ENCODE measurements at places on chromosomes 13 and 19.

DNA sequence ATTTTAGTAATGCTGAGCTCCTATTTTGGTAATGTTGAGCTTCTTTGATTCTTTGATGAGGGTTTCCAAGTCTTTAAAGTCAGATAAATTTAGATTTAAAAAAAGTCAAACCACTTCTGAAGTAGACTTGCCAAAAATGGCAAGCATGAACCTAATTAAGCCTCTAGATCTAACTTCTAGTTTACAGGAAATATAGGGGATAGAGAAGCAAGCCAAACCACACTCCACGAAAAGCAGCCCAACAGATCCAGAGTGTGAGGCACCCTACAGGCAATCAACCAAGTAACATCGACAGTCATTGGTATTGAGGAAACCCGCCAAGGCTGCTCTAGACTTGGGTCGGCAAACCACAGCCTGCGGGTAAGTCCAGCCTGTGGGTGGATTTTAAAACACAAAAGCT, 3.7 kb downstream of the GGACT start:
- no peak for DNase-seq

- no peak for DNase-seq
These were observed 307.4 kb downstream of the KLF5 start for GRCh38 chr13:73366241-73366640.

DNA sequence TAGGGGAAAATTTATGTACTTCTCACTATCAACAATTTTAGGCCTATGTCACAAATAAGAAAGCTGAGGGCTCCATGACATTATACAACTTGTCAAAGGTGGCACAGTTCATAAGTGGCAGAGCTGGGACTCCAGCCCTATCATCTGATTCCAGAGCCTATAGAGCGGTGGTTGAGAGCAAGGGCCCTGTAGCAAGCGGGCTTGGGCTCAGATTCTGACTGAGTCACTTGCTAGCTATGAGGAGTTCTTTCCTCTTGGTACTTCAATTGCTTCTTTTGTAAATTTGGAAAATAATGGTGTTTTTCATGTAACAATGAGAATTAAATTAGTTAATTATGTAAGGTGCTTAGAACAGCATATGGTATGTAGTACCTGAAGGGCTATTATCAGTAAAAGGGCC, 28.7 kb upstream of the FAM216B start:
- no peak for DNase-seq

DNA sequence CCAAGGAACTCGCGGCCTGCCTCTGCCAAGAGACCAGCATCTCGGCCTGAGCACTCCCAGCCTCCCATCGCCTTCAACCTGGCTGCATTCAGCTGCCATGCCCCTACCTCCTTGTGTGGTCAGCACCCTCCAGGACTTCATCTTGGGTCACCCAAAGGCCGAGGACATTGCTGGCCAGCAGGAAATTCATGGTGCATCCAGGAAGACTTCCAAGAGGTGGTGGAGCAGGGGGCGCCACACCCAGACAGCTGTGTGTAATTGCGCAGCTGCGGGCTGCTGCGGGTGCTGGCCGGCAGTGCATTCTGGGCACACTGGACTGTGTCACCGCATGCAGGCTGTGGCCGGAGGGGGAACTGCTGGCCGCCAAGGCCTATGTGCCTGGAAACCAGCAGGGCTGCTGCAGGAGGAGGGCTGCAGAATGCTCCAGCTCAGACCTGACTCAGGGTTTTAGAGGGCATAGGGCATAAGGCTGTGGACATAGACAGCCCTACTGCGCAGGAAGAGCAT, 164.3 kb upstream of the TUBA3C start:
- no peak for DNase-seq

- DNase-seq = no peak
These were observed 125.9 kb downstream of the SIPA1L3 start for GRCh38 chr19:38032951-38033350.

DNA sequence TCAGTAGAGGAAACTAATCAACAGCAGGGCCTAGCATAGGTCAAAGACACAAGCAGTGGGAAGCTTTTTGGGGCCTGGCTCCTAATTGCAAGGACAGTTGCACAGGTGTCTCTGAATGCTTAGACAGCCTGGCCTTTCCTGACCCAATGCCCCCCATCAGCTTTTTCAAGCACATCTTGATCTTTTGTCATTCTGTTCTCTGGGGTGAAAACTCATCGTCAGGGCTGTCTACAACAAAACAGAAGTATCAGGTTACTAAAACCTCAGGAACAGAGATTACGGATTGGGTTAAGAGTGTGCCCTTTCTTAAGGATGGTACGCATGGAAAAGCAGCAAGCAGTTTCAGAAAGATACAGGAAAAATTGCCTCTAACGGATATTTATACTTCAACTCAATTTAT, 8.3 kb upstream of the ZNF254 start:
- peak; percentile 29 for DNase-seq

DNA sequence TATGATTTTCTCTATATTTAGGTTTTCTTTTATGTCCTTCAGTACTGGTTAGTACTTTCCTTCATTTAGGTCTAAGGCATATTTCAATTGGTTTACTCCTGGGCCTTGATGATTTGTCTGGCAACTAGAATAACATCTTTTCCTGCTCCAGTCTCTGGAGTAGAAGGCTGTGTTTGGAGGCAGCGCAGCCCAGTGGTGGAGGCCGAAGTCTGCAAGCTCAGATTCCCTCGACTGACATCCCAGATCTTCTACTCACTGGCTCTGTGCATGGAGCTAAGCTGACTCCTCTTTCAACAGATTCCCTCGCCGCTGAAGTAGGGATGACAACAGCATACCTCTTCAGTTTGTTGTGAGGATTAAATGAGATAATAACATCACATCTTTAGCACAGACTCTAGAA, 141.0 kb downstream of the RAP2A start:
- peak; percentile 41 for DNase-seq

DNA sequence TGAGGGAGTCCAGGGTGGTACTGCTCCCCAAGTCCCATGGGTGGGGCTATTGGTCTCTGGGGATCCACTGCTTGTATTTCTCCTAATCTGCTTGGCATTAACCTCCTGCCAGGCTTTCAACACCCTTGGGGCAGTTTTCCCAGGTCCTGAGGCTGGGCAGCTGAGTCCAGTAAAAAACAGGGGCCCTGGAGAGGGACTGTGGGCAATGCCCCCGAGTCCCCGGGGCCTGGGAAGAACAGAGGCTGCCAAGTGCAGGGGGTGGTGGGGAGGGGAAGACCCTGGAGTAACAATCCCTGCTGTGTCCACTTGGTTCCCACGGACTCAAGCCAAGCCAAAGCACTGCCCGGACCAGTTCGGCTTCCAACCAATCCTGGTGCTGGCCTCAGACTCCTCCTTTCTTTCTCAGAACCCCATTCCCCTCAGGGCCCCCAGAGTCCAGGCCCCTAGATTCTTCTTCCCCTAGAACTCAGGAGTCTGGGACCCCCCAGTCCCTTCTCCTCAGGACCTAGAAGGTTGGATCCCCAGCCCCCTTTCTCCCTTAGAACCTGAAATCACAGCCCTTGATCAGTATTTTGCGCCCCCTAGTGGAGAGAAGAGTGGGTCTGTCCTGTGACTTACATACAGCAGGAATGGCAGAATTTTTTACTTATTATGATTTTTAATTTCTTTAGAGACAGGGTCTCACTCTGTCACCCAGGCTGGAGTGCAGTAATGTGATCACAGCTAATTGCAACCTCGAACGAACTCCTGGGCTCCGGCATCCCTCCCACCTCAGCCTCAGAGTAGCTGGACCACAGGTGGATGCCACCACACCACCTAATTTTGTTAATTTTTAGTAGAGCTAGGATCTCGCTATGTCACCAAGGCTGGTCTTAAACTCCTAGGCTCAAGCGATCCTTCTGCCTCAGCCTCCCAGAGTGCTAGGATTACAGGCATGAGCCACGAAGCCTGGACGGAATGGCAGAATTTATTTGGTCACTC, 3.7 kb upstream of the CLPTM1 start:
- peak; percentile 85 for DNase-seq

GRCh38 chr13:81609335-81609734, 1268.4 kb upstream of the SPRY2 start:
- no peak for DNase-seq

GRCh38 chr19:31890230-31890629, 455.2 kb upstream of the ZNF507 start:
- DNase-seq = peak; percentile 17

GRCh38 chr19:15187026-15188007, 13.5 kb downstream of the NOTCH3 start:
- DNase-seq = peak; percentile 74

GRCh38 chr13:105255472-105255871, 1280.0 kb downstream of the EFNB2 start:
- DNase-seq = no peak

GRCh38 chr13:25652764-25653163, 281.0 kb downstream of the ATP8A2 start:
- DNase-seq = peak; percentile 32

- peak; percentile 58 for DNase-seq
These were observed 31.7 kb upstream of the PCDH8 start for GRCh38 chr13:52879950-52880741.

DNA sequence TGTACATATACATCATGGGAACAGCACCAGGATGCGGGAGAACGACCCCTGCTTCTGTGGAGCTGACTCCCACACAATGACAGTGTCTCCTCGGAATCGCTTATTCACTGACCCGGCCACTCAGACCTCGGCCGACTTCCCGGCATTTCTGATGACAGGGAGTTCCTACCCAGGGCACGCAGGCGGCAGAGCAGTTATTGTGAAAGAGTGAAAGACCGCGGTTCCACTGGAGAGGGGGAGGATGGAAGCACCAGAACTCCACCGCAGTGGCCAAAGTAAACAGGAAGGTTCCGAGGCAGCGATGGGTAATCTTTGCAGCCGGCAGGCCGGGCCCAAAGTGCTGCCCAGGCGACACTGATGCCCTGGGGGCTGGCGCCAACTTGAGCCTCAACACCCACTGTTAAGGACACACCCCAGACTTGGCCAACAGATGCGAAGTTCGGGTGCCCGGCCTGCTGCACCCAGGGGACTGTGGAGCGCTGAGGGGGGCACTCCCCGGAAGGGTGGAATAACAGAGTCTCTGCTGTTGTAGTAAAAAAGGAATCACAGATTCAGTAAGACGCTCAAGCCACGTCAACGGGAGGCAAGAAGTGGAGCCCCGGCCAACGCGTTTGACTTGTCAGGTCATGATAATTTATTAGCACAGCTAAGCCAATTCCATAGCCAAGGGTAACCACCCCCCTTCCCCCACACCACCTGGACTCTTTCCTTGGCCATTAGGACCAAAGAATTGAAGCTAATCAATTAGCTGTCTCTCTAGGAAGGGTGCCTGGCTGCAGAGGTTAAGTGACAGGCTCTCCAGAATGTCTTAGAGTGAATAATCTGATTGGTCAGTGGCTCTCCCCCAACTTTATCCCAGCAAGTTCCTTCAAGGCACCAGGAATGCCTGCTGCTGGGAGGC, 5.8 kb downstream of the MLLT1 start:
- DNase-seq = no peak

DNA sequence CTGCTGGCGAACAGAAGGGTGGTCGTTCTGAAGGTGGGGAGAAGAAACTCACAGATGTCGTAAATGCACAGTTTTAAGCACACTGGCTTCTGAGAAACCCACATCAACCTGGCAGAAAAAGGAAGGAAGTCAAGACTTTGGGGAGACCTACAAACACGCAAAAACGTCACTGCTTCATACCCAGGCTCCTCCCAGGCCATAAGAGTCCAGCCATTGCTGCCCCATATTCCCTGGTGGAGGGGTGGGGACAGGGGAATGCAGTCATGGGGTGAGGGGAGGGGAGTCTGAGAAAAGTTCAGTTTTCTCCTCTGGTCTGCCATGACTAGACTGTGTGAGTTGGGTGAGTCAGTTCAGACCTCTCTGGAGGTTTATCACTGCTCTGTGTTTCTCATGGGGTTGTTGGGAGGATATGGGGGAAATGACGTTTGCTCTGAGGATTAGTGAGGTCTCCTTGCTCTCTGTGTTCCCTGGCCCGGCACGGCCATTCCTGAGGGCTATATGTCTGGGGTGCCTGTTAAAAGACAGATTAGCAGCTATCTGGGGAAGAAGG, 139.0 kb downstream of the FLT1 start:
- no peak for DNase-seq

DNA sequence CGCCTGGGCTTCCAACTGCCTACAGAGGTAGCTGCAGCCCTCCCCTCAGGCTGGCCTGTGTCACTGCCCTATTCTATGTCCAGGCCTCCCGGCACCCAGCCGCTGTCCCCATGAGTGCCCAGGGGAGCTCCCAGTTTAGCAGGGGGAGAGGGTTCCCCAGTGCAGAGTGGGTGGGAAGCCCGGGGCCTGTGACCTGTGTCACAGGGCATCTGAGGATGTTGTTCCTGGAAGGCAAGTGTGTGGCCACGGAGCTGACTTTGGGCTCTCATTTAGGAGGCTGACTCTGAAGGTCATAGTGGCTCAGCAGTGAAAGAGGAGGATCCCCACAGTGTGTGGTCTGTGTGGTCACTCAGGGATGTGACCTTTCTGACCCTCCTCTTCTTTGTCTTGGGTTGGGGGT, 25.1 kb downstream of the PPP1R37 start:
- no peak for DNase-seq

DNA sequence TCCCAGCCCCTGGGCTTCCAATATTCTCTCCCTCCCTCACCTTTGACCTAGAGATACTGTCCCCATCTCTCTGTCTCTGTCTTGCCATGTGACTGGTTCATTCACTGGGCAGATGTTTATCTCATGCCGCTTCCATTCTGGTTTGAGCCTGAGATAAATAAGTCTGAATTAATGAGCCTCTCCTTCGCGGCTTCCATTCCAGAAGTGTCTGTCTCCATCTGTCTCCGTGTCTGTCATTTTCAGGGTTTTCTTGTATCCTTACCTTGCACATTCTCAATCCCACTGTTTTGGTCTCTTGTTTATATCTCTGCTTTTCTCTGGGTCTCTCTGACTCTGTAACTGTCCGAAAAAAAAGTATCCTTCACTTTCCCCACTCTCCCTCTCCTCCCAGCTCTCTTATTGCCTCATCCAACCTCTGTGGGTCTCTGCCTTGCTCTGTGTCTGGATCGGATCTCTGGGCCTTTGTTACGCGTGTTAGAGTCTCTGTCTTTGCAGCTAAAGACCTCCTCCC, 4.3 kb downstream of the SPHK2 start:
- no peak for DNase-seq

GRCh38 chr13:110971486-110971885, 56.6 kb upstream of the ANKRD10 start:
- no peak for DNase-seq

- peak; percentile 84 for DNase-seq
These were observed 5.1 kb downstream of the CD37 start for GRCh38 chr19:49340069-49340864.

GRCh38 chr19:50897191-50897607, 14.0 kb downstream of the KLK4 start:
- no peak for DNase-seq

GRCh38 chr19:5804516-5805461, at the start of gene NRTN:
NRTN (plus strand) TSS chr19:5805067; CDS start chr19:5824166, 19,099 bp downstream.
- DNase-seq = peak; percentile 86

Measured in iPS-NIHi11 (cell line).